Naive thymus-derived CD8-positive, alpha-beta T cell (primary cell): ENCODE measurements at places on chromosomes 2 and 18. TPM values are rescaled to one million over a fixed set of nuclear protein-coding genes. Genes with fewer than 3 reads are reported as not detected.
A peak's percentile ranks its signal among the peaks of the same experiment; 100 is the strongest.

OTX1 gene
- not detected for total RNA-seq

DSG1 gene
- total RNA-seq, result not detected

SKA1 gene
- 0.55 TPM for total RNA-seq

MARCHF4 gene
- not detected for total RNA-seq

PMAIP1 gene
- 20.3 TPM for total RNA-seq

- H3K36me3 ChIP-seq, result peaks cover 5% of the 10 kb centered on the region
- H3K4me1 ChIP-seq, result peaks cover 24% of the 10 kb centered on the region
- DNase-seq, result no peak
- H3K27ac ChIP-seq, result peak overlapping the region; percentile 93
These were observed 62.0 kb upstream of the NFU1 start for GRCh38 chr2:69499242-69499641.

- H3K27ac ChIP-seq, result no peak overlapping the region
- no peak overlapping the region for H3K4me3 ChIP-seq
- no peaks in the 10 kb centered on the region for H3K36me3 ChIP-seq
These were observed 55.2 kb upstream of the STON1 start for GRCh38 chr2:48474574-48475298.

DNA sequence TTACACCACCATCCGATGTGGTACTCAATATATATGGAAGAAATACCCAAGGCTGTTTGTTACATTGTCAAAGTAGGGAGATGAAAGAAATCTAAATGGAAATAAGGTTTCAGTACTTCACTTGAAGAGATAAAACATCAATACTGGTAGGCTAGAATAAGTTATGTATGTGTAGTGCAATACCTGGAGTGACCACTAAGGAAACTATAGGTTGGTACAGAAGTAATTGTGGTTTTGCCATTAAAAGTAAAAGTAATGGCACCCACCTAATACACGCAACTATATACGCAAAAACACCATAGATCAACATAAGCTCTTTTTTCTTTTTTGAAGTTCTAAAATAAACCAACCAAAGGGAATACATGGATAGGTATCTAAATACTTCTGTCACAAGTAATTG, 143.2 kb upstream of the KYNU start:
- no peak for DNase-seq
- H3K4me1 ChIP-seq, result no peaks in the 10 kb centered on the region
- no peak overlapping the region for H3K4me3 ChIP-seq
- H3K27me3 ChIP-seq, result no peaks in the 10 kb centered on the region
- H3K27ac ChIP-seq, result no peak overlapping the region

- peaks cover 7% of the 10 kb centered on the region for H3K27me3 ChIP-seq
- no peak overlapping the region for H3K4me3 ChIP-seq
- no peak overlapping the region for H3K27ac ChIP-seq
- H3K36me3 ChIP-seq, result no peaks in the 10 kb centered on the region
- H3K4me1 ChIP-seq, result no peaks in the 10 kb centered on the region
These were observed 762.2 kb upstream of the HS6ST1 start for GRCh38 chr2:129080715-129081476.

DNA sequence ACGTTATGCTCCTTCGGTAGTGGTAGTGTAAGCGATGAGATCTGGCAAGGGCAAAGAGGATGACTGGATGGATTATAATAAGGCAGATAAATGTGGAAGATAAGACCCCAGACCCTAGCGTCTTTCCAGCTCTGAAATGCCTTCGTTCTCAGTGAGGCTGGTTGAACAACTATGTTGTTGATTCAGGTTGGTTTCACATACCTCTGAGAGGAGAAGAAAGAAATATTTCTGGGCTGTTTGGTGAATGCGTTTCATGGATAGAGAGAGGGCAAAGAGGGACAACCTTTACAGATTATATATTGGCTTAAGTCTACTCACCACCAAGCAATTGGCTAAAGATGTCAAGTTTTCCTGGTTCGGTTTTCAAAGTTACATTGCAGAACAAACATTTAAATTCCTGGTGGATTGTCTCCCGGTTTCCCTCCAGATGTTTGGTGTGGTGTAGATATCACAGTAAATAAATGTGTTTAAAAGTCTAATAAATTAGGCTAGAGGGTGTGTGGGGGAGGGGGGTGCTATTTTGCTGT, 190.1 kb upstream of the GLI2 start:
- H3K4me1 ChIP-seq, result no peaks in the 10 kb centered on the region
- H3K27me3 ChIP-seq, result peaks cover 2% of the 10 kb centered on the region
- no peak for DNase-seq
- H3K4me3 ChIP-seq, result no peak overlapping the region
- no peak overlapping the region for H3K27ac ChIP-seq

GRCh38 chr2:8141780-8142179, 540.1 kb upstream of the ID2 start:
- H3K4me1 ChIP-seq, result peaks cover 2% of the 10 kb centered on the region
- no peaks in the 10 kb centered on the region for H3K36me3 ChIP-seq
- H3K27me3 ChIP-seq, result no peaks in the 10 kb centered on the region
- no peak for DNase-seq
- no peak overlapping the region for H3K4me3 ChIP-seq
- H3K27ac ChIP-seq, result no peak overlapping the region
